Lower lobe of right lung (tissue), 2 donors: ENCODE measurements at places on chromosomes 1 and 21. TPM values are rescaled to one million over a fixed set of nuclear protein-coding genes. Genes with fewer than 3 reads are reported as not detected.

GRCh38 chr1:220457957-220458609 is 69.9 kb upstream of the MARK1 start:
- H3K4me3 ChIP-seq: no peak overlapping the region
- H3K36me3 ChIP-seq: no peaks in the 10 kb centered on the region
- peaks cover 5% of the 10 kb centered on the region for H3K27me3 ChIP-seq
- no peak overlapping the region for H3K27ac ChIP-seq
- no peaks in the 10 kb centered on the region for H3K4me1 ChIP-seq

Gene PTPRF
- 176 TPM for total RNA-seq

Gene WDR64
- not detected for total RNA-seq

DNA sequence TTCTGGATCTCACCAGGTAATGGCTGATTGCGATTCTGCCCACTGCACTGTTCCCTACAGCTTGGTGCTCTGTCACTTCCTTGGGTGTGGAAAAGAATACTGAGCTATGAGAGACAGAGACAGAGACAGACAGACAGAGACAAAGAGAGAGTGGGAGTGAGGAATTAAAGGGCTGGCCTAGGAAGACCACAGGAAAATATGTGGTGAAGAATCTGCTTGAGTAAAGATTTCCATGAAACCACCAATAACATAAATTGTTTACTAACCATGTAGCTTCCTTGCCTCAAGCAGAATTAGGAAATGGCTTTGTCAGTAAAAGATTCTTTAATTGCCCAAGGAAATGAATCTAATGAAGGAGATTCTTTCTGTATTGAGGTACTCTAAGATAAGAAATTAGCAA is 54.4 kb downstream of the MPZL1 start:
- H3K27me3 ChIP-seq: no peaks in the 10 kb centered on the region
- H3K36me3 ChIP-seq: peaks cover 41% of the 10 kb centered on the region
- H3K4me1 ChIP-seq: no peaks in the 10 kb centered on the region
- no peak overlapping the region for H3K4me3 ChIP-seq

- no peak for DNase-seq
- H3K36me3 ChIP-seq: no peaks in the 10 kb centered on the region
- H3K27me3 ChIP-seq: no peaks in the 10 kb centered on the region
- H3K27ac ChIP-seq: no peak overlapping the region
- H3K4me3 ChIP-seq: no peak overlapping the region
Measured at GRCh38 chr1:182968836-182969734, 16.1 kb upstream of the SHCBP1L start.

Gene TRIM58
- total RNA-seq: 4.0 TPM

Gene KRTAP27-1
- not detected for total RNA-seq

- H3K27me3 ChIP-seq: peaks cover 7% of the 10 kb centered on the region
- peaks cover 11% of the 10 kb centered on the region for H3K4me1 ChIP-seq
- no peaks in the 10 kb centered on the region for H3K36me3 ChIP-seq
- H3K27ac ChIP-seq: no peak overlapping the region
Measured at GRCh38 chr1:107135463-107135862, 5.4 kb upstream of the NTNG1 start.

DNA sequence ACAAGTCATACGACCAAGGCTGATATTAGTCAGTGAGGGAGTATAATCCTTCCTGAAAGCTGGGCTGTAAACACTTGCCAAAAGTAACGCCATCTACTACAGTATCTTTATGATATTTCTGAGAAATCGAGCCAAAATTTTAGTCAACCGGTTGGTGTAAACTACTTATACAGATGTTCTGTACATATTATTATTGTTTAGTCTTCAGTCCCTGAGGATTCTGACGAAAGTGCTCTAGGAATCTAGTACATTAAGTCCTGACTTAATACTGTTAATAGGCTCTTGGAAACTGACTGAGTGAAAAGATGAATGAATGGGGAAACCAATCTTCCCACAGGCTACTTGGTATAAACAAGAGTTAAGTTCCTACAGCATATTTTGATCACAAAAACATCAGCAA is 274.3 kb downstream of the USP25 start:
- DNase-seq: no peak
- no peaks in the 10 kb centered on the region for H3K36me3 ChIP-seq
- no peak overlapping the region for H3K27ac ChIP-seq
- H3K4me3 ChIP-seq: no peak overlapping the region
- no peaks in the 10 kb centered on the region for H3K4me1 ChIP-seq
- no peaks in the 10 kb centered on the region for H3K27me3 ChIP-seq
